GM12865 (cell line): ENCODE measurements at places on chromosomes 3 and 15.

GRCh38 chr3:73658227-73658626, 33.5 kb upstream of the PDZRN3 start:
- no peak for DNase-seq

GRCh38 chr3:182490596-182491491, 302.5 kb upstream of the ATP11B start:
- peak; percentile 34 for DNase-seq

DNA sequence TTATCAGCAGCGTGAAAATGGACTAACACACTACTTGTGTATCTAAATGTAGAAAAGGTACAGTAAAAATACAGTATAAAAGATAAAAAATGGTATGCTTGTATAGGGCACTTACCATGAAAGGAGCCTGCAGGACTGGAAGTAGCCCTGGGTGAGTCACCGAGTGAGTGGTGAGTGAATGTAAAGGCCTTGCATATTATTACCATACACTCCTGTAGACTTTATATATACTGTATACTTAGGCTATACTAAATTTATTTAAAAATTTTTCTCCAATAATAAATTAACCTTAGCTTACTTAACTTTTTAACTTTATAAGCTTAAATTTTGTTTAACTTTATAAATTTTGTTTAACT, 67.2 kb upstream of the TSPAN3 start:
- no peak for DNase-seq

GRCh38 chr3:55955891-55956477, 468.9 kb upstream of the WNT5A start:
- DNase-seq = no peak

- no peak for DNase-seq
Observed at GRCh38 chr15:34049112-34049511, 10.1 kb upstream of the AVEN start.

DNA sequence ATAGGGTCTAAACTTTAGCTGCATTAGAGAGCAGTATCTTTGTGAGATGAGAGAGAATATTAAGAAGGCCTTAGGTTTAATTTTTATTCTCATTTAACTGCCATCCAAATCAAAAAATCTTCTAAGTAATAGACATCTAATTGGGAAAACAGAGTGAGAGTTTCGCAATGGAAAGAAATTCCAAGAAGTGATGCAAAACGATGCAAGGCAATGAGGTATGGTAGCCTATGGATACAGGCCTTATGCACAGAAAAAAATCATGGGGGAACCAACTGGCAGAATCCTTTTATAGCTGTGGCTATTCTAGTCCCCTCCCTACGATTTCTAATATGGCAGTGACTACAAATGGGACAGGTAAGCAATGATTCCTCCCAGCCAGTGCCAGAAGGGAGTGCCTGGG, 225.9 kb downstream of the GREM1 start:
- no peak for DNase-seq

- peak; percentile 70 for DNase-seq
Observed at GRCh38 chr3:42052132-42052483, 39.0 kb upstream of the TRAK1 start.

GRCh38 chr3:55641964-55642363, 154.9 kb upstream of the WNT5A start:
- no peak for DNase-seq

- no peak for DNase-seq
Observed at GRCh38 chr3:30141178-30141581, 465.2 kb upstream of the TGFBR2 start.

GRCh38 chr15:50046159-50046558, 72.9 kb downstream of the ATP8B4 start:
- DNase-seq = peak; percentile 62

DNA sequence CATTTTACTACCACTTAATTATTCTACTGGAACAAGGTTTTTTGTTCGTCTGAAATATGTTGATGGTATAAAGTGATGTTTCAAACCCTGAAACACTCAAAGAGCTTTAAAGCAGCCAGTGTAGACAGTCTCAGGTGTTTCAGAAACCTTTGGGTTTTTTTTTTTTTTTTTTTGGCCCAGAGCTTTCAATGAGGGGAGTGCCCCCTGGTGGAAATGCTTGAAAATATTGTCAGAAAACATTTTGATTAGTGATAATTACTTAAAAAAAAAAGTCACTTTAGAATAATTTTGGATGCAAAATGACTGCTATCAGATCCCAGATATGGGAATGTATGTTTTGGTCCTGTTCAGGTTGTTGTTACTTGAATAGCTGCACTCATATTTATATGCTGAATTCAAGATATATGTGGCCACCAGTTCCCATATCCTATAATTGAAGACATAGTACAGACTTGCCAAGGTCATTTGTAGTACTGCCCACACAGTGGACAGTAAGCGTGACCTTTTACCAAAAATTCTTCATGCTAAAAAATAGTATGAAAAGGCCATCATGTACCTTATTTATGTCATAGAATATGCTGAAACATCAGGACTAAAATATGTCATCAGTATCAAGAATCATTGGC, 35.9 kb downstream of the SATB1 start:
- peak; percentile 16 for DNase-seq

DNA sequence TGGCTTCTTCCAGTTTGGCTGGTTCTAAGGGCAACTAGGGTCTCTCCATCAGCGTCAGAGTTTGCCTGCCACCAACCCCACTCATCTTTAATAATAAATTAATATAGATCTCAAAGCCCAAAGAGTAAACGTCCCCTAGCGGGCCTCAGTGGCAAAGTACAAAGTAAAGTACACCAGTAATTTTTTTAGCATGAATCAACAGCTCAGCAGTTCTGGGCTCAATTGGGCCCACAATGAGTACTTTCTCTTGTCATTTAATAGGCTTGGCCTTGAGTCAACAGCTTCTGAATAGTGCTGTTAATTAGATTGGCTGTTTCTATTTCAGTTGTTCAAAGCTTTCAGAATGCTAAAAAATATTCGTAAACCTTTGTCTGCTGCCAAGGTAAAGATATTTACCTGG, 89.0 kb upstream of the PFN2 start:
- no peak for DNase-seq

DNA sequence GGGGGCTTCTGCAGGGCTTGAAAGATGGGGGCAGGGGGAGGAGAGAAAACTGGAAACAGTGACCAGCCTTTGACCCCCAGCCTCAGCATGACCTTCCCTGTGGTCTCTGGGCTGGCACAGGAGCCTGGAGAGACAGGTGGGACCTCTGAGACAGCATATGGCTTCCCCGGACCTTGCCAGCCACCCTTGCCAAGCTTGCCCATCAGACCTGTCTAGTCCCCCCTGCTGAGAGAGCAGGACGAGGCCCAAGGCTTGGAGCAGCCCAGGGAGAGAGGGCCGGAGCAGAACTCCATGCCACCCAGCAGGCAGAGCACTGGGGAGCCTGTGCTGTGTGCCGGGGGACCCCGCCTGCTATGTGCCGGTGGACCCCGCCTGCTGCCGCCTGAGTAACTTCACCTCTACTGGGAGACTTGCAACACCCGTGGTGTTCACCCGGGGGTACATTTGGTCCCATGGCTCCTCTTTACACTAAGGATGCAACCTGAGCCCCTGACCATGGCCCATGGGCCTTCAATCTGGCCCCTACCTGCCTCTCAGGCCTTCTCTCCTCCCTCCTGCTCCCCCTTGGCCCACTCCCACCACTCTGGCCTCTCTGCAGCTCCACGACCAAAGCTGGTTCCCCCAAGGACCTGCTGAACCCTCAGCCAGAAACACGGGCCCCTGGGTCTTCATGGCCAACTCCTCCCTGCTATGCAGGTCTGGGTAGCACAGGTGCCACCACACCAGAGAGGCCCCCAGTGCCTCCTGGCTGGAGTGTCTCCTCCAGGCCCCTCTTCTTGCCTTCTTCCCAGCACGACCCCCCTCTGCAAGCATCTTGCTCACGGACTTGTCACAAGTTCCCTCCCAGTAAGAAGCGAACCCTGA, 21.1 kb upstream of the SLC41A3 start:
- no peak for DNase-seq

- DNase-seq = no peak
Observed at GRCh38 chr3:29249829-29250345, 31.0 kb upstream of the RBMS3 start.

GRCh38 chr3:16181361-16181760, 6.9 kb downstream of the GALNT15 start:
- no peak for DNase-seq

GRCh38 chr3:141204343-141204742, 27.3 kb upstream of the PXYLP1 start:
- DNase-seq = no peak

- DNase-seq = no peak
Observed at GRCh38 chr15:100693451-100693850, 91.1 kb downstream of the ASB7 start.

DNA sequence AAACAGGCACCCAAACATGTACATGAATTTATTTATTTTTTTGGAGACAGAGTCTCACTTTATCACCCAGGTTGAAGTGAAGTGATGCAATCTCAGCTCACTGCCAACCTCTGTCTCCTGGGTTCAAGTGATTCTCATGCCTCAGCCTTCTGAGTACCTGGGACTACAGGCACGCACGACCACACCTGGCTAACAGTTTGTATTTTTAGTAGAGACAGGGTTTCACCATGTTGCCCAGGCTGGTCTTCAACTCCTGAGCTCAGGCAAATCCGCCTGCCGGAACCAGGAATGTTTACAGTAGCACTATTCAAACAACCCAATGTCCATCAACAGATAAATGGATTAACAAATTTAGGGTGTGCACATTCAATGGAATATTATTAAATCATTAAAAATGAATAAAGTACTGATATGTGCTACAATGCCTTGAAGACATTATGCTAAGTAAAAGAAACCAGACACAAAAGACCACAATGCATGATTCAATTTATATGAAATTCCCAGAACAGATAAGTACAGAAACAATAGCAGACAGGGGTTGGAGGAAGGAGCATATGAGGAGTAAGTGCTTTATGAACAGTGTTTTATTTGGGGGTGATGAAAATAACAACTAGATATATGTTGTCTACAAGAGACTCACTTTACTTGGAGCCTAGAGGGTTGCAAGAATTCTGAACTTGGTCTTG, 1.3 kb downstream of the LEO1 start:
- no peak for DNase-seq

DNA sequence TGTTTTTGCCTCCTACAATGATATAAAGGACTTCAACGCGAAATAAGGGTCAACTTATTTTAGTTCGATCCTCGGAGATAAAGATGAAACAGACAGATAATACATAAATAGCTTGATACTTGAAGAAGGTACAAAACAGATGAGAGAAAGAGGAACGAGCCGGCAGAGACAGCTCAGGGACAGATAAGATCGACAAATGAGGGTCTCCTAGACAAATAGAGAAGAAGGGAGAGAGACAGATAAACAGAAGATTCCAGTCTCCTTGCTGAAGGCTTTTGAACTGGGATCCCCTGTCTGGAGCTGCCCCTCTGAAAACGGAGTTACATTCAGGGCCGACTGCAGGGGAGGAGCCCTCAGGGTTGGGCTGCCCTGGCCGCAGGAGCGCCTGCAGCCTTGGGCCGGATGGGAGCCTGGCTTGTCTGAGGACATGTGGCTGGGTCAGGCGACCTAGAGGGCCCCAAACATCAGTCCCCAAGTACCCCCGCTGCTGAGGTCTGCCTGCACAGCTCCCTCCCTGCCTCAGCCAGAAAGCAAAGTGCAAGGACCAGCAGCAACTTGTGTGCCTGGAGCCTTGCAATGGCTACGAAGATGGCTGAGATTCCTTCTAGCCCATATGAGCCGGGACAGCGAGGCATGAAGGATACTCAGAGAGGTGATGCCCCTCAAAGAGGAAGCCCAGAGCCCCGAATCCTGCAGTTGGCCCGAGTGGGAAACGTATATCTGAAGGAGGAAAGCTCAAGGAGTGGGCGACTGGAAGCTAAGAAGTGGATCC, 926 bp upstream of the SKOR1 start:
- DNase-seq = no peak

DNA sequence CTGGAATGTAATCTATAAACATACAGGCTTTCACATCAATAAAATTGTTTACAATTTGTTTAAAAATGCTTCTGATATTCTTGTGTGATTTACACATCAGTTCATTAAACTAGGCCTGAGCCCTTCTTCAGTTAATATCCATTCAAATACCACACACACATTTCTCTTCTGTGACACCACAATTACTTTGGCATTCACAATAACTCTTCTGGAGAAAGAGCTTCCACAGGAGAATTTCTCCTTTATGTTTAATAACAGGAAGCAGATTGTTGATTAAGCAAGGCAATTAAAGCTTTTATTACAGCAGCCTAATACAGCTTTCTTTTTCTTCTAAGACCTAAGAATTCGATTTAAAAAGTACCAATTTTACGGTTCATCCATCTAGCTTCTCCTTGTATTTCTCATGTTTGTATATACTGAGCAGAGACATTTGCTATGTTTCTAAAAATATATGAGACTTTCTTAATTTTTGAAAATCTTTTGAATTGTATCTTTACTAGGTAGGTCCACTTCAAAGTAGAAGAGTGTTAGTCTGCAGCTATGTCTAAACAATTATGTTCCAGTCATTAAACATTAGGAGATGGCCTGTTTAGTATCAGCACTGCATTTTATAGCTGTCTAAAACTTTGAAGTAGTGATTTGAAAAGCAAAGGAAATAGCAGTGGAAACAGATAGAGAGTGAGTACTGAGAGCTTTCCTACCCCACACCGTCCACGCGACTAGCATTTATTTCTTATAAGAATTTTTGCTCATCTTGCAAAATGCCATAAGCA, 511.1 kb upstream of the UBE2E2 start:
- DNase-seq = no peak

- DNase-seq = no peak
Observed at GRCh38 chr3:55725681-55726500, 238.8 kb upstream of the WNT5A start.

DNA sequence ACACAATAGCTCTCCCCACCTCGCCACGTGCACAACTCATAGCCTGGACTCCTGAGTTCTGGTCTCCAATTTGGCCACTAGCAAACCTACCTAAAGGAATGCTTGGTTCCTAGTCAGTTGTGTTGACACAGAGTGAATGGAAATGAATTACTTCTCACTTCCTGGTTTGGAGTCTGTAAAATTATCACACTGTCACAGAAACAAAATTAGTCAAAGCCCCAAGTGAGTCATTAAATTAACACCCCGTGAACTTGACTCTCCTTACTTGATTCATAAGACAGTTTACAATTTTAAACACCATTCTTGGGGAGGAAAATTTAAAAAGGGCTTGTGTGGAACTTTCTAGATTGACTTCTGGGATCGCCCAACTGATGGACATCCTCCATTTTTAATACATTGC, 276.2 kb upstream of the CTNNB1 start:
- DNase-seq = no peak
